ENCODE measurements at places on chromosomes 5 and 9.

GRCh38 chr9:29211003-29211579, 1637.8 kb upstream of the C9orf72 start:
- DNase-seq = no peak

- DNase-seq = no peak
Observed at GRCh38 chr9:24051587-24051986, 225.5 kb upstream of the ELAVL2 start.

DNA sequence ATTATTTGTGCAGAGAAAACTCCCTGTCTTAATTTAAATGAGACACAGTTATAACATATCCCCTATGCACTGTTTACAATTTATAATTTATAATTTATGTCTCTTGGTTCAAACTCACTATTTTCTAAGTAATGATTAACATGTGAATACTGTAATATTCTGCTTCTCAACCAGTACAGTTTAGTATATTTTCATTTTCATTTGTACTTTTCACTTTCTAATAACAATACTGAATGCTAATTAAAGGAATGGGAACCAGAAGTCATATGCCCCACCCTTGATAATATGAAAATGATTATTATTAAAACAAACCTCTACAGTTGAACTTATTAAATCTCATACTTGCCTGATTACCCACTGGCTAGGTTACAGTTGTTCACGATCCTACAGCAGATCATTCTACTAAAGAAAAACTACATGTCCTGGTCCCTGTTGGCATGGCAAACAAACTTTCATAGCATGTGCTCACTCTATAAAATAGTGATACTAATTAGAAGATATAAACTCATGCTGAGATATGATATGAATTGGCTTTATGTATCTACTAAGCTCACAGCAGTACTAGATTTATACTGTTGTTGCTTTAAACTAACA, 66.4 kb downstream of the POU5F2 start:
- DNase-seq = no peak

GRCh38 chr5:35924122-35924949, 14.1 kb downstream of the CAPSL start:
- DNase-seq = no peak

GRCh38 chr5:177588413-177588909, 3.5 kb upstream of the TMED9 start:
- no peak for DNase-seq

DNA sequence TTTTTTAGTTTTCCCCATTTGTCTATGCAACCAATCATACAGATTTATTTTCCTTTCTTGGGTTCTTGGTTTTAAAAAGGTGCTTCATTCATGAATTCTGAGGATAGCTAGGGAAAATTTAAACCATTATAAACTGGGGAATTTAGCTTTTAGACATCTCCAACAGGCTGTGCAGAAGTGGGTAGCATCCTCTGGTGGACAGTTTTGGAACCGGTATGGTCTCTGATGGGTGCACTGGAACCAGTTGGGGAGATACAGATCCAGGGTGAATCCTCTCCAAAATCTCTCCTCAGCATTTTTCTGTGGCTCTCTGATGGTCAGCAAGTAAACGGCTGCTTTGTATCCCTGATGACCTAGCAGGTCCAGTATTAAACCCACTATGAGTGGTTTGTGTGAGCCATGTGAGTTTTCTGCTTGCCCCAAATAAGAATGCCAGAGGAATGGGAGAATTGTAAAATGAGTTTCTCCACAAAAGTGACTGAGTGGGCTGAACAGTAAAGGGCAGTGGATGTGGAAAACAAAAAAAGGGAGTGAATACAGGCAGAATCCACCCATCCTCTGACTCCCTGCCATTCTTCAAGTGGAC, 9.1 kb upstream of the DNAJC25 start:
- no peak for DNase-seq

- no peak for DNase-seq
Observed at GRCh38 chr5:119338326-119338946, 17.4 kb upstream of the TNFAIP8 start.

DNA sequence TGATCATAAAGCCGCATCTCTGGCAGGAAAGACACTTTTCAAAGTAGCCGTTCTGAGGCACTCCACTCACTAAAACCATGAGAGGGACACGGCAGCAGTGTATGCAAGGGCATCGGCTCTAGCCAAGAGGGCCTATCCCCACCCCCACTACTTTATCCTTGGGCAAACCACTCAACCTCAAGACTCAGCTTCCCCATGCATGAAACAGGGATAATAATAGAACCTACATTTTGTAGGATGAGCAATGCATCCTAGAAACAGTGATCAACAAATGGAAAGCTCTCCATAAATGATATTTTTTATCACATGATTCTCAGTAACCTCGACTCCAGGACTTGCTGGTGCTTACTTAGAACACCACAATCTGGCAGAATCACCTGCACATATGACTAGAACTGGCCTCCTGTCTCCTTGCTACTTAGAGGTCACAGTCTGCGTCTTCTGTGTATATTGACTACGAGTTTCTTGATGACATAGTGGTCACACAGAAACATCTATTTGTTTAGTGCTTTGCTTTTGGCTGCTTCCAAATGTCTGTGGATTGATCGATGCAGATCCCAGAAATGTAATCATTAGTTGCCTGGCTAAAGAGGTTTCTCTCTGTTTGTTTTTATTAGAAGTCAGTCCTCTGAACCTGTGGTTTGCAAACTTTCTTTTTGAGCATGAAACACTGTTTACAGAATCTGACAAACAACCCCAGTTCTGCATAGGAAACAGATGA, 102.1 kb downstream of the LHFPL2 start:
- peak; percentile 10 for DNase-seq

DNA sequence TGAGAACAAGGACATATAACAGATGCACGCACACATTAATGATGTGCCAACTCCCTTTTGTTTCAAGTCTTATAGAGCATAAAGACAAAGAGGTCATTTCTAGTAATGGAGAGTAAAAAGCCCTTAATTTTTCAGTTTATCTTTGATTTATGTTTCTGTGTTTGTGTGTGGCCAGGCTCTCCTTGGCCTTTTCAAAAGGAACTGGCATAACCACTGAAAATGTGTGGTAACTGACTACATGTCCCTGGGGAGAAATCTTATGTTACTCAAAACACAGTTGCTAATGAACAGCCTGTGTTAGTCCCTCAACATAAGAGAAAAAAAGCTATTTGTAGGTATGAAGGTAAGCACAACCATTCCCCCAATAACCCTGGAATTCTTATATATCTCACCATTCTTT, 47.6 kb upstream of the SHOC1 start:
- DNase-seq = no peak

- DNase-seq = no peak
Observed at GRCh38 chr9:115461280-115461679, 343.3 kb upstream of the TNC start.

DNA sequence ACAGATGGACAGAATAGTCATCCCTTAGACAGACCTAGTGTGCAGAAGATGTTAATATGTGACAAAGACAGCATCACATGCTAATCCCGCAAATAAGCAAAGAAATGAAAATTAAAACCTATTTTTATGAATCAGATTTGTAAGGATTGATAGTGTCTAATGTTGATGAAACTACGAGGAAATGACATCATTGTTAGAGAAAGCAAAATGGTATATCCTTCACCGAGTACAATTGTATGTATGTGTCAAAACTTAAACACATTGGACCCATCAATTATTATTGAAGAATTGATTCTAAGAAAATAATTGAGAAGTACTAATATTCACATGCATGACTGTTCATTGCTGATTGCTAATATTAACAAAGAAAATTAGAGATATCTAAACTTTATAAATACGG, 493.2 kb downstream of the BNC2 start:
- DNase-seq = no peak

DNA sequence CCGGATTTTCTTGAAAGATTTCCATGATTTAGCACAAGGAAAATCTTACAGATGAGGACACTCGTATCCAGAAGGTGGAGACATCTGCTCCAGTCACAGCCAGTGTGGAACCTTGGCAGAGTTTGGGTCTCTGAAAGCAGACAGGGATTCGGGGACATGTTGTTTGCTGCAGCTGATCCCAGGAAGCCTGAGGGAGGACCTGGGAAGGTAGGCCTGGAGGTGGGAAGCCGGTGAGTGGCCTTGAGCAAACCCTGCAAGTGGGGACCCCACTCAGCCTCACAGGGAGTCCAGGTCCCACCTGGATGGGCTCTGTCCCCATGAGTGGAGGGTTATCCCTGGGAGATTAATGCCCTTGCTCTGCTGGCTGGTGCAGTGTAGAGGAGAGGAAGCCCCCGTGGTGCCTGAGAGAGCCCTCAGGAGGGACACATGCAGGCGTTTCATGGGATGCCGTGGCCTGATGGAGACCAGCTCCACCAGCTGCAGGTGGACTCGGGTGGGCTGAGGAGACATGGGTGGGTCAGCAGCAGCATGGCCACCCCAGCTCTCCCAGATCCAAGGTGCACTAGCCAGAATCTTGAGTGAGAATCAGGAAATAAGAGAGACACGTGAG, 7.8 kb downstream of the MRPS2 start:
- DNase-seq = no peak

DNA sequence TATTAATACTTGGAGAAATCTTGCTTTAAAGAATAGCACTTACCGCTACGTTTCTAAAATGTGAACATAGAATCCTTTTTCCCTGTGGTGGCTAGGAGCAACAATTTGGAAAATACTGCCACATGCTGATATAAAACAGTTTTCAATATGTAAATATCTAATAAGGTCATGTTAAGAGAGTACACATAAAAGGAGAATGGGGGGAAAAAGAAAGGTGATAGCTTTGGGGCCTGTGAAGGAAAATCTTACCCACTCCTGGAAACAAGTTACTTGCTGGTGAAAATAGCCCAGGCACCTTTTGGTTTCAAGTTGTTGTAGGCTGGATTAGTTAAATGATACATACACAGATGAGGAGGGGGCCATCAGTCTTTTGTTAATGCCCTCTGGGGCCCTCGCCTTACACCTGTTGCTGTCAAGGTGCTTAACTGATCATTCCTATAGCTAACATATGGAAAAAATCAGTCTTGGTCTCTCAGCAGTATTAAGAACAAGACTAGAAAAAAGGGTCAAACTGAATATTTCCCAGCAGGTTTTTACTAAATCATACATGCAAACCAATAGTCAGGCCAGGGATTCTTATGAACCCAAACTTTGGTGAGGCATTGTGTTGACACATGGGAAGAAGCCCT, 24.1 kb downstream of the FYB1 start:
- no peak for DNase-seq

DNA sequence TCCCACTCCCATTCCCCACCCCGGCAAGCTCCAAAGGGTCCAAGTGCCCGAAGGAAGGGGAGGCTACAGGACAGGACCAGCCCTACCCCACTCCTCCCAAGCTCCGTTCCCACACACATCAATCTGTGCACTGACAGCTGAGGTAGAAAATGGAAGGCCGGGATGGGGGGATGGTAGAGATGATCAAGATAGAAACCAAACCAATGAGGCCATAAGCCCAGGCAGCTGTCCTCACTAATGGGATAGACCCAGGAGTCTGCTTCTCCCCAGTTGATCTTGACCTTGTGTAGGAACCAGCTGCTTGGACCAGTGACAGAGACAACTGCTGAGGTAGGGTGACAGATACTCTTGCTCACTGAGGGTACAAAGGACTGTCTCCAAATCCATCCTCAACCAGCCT, 38.6 kb downstream of the B4GALT1 start:
- no peak for DNase-seq

- DNase-seq = no peak
Observed at GRCh38 chr9:93649610-93650261, 73.4 kb downstream of the PHF2 start.

DNA sequence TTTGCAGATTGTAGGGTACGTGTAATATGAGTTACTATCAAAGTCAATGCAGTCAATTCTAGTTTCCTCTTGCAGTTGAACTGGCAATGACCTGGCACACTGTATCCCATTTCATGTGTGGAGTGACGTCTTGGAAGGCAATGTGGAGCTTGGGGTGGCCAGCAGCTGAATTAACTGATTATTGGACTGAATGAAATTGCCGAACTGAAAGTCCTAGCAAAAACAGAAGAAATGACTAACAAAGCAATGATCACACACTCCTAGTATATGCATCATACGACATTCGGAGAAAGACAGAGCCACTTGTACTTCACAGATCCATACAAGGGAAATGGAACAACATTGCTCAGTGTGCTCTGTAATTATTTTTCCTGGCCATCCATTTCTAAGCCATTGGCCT, 259.1 kb upstream of the DAPK1 start:
- no peak for DNase-seq

- no peak for DNase-seq
Observed at GRCh38 chr9:133116346-133117231, 4.5 kb downstream of the RALGDS start.

DNA sequence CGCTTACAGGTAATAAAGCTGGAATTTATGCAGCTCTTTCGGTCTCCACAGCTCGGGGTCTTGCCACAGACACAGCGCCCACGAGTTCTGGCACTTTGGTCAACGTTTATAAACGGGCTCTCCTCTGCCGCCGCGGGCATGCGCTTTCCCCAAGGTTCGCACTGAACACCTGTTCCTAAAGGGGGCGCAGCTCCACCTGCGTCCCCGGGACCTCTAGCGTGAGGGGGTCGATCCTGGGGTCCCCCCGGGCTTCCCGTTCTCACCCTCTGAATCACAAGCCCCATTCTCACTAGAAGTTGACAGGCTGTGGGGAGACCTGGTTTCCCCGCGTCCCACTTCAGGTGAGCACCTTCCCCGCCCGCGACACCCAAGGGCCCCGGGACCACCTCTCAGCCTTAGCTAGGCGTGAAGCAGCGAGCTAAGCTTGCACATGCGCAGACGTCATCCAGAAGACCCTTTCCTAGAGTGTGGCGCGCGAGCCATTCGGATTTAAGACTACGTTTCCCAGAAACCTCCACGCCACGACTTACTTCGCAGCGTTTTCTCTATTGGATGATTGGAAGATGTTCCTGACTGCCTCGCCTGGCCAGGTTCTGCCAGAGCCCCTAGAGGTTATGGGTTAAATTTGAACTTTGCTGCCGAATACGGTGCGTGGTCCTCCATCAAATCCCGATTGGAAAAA, 21.3 kb upstream of the ZNF782 start:
- peak; percentile 70 for DNase-seq

DNA sequence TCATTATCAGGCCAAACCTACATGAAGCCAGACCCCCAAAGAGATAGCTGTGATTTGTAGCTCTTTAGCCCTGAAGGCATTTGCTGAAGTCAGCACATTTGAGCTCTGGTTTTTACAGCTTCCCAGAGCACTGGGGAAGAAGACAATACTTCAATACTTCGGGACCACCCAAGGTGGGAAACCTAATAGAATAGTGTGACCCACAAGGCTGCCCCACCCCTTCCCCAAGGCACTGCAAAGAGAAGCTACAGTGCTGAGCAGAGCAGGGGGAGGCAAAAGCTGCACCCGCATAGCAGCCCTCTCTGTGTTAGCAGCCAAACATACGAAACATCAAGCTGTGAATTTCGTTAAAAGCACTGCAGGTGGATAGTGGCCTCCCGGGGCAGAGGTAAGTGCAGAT, 87.3 kb downstream of the HSD17B3 start:
- no peak for DNase-seq

DNA sequence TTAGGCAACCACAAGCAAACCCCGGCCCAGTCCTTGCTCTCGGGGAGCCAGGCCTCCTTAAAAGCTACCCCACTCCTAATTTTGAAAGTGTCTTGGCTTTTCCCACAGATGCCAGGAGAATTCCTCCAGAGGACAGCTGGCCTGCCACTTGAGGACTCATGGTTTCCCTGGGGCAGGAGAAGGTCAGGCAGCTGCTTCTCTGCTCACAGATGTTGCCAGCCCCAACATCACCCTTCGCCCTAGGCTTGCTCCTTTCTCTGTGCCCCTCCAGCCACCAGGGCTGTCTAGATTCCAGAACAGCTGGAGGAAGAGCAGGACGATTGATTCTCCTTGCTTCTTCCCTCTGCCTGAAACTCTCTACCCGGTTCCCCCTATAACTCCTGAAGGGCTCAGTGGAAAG, 8.5 kb downstream of the GGTA1 start:
- no peak for DNase-seq

Data from liver (tissue), 10 donors.